ENCODE measurements at places on chromosomes 2 and 18.

GRCh38 chr2:205571360-205571959, 110.8 kb upstream of the NRP2 start:
- no peak for DNase-seq

- no peak for DNase-seq
These were observed 311.0 kb downstream of the CBLN2 start for GRCh38 chr18:72233106-72233505.

DNA sequence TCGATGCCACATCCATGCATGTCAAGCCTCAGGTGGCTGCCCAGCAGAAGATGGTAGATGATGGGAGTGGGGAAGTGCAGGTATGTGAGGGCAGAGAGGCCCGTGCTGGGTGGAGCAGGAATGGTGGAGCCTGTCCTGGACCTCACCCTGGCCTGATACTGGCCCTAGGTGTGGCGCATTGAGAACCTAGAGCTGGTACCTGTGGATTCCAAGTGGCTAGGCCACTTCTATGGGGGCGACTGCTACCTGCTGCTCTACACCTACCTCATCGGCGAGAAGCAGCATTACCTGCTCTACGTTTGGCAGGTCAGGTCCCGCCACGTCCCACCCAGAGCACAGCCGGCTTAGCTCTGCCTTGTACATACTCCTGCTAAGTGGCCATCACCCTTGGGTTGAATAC, 13.0 kb downstream of the VIL1 start:
- DNase-seq = no peak

DNA sequence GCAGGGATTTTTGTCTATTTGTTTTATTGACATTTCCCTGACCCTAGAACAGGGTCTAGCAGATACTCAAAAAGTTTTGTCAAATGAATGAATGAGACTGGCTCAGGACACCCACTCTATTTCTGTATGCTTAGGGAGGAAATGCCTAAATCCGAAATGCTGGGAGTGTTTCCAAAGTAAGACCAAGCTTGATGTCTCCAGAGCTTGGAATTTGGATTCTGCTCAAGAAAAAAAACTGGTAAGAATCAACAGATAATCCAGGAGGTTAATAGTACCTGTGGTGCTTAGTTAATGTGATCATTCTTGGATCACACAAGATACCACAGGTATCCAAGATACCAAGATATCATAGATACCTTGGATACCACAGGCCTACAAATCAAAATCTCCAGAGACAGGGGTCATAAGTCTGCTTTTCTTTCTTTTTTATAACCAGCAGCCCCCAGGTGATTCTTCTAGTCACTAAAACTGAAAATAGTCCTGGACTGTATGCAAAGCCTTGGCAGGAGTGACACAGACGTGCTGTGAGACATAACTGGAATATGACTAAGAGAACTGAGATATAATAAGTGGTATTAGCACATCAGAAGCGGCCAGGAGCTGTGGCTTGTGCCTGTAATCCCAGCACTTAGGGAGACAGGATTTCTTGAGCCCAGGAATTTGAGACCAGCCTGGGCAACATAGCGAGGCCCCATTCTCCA, 39.9 kb upstream of the SP3 start:
- DNase-seq = no peak

DNA sequence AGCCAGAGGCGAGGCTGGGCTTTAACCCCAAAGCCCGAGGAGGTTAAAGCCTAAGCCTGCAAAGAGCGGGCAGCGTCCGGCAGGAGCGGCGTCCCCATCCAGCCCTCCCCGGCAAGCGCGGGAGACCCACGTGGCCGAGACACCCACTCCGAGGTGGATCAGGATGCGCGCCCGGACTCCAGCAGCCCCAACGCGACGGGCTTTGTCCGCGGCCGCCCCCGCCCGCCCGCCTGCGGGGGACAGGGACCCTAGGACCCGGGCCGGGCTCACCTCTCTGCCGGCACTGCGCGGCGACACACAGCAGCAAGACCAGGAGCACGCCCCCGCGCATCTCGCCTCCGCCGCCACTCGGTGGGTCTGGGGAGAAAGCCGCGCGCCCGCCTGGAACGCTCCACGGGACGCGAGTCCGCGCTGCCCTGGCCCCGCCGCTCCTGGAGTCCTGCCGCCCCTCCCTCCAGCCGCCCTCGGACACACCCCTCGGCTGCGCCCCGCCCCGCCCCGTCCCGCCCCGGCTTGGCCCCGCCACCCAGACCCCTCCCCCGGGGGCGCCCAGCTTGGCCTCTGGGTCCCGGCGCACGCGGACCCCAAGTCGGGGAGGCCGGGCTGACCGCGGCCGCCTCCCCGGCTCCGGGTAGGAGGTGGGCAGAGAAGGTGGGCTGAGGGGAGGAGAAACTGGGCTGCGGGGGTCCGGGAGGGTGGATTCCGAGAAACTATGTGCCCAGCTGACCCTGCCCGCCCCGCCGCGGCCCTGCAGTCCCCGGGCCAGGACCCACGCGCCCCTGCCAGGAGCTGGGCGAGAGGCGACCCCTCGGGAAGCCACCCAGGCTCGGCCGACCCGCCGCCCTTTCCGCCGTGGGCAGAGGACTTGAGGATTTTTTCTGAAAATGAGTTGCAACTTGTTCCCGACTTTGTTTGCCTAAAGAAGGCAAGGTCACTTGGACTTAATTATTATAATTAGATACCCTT, at the start of gene LAMA1:
Gene LAMA1, minus strand, starts transcription at position 408 of the 966 bp plus-strand sequence. Its CDS starts 77 bp downstream, at position 331.
- DNase-seq = no peak

DNA sequence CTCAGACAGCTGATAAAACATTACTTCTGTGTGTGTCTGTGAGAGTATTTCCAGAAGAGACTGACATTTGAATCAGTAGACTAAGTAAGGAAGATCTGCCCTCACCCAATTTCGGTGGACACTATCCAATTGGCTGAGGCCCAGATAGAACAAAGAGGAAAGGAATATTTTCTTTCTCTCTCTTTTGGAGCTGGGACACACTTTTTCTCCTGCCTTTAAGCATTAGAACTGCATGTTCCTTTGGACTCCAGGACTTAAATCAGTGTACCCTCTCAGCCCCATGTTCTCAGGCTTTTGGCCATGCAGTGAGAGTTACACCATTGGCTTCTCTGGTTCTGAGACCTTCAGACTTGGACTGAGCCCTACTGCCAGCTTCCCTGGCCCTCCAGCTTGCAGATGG, 3.3 kb upstream of the SRBD1 start:
- no peak for DNase-seq

All from NCI-H187 treated with DMSO at 0.1 percent for 48 hours (cell line).